ENCODE measurements at places on chromosomes 1 and 21.

DNA sequence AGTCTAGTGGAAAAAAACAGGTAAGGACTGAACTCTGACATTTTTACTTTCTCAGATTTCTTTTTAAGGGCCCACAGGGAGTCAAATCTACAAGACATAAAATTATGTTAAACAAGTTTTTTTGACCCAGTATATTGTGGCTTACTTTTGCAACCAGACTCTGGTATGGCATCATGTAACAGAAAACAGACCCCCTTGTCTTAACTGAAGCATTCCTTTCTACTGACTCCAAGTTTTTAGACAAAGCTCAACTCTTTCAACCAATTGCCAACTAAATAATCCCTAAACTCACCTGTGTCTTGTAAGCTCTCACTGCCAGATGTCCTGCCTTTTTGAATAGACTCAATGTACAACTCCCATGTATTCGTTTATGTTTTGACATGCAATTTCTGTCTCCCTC lies 64.3 kb downstream of the FASLG start:
- DNase-seq: no peak

- DNase-seq: peak; percentile 51
Measured at GRCh38 chr1:87329051-87329525, 408 bp downstream of the LMO4 start.

DNA sequence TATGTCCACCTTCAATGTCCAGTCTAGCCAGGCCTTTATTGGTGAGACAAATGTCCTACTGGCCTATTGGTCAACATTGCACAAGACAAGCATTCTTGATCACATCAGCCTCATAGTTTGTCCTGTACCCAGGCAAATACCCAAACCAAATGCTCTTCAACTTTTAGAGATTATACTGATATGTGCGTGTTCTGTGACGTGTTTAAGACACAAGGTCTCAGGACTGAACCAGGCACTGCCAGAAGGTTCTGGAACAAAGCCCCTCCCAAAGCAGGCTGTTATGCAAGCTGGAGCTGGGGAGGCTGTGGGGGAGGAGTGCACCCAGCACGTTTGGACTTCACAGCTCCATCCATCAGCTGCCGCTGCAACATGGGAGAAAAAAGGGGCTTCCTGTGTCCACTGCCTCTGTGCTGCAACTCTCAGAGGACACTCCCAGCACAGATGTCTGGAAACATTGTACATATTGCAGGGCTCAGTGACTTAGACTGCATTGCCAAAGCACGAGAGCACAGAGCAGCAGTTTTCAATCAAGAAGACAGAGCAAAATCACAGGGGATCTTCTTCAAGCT lies 45.9 kb downstream of the NID1 start:
- no peak for DNase-seq

DNA sequence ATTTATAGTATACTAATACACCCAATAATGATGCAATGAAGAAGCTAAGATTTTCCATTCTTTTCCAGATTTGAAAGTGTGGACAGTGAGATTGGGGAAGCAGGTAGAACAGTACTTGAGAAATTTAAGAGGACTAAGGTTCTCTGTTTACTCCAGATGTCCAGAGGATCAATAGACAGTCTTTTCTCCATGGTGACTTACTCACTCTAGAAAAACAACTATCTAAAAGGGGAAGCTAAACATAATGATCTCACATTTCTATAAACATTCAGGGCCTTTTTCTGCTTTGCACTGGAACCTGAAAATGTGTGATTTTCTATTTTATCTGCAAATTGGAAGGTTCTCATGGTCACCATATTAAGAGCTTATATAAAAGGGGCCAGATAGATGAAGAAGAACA lies 93.9 kb upstream of the ZBTB18 start:
- DNase-seq: no peak

DNA sequence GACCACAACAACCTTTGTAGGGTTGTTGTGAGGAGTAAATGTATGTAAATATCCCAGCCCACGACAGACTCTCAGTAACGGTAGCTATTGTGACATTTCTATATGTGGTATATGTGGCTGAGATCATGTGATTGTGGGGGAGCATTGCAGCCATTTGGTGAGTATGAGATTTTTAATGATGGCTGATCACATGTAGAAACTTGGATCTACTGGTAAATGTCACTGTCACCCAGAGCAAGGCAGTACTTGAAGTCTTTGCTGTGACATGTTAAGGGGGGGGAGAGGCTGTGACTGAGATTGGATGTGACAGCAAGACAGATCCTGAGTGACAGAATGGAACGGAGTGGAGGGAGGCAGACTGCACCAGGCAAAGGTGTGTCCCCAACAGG lies 23.9 kb upstream of the MEF2D start:
- DNase-seq: no peak
